ENCODE measurements at places on chromosomes 7 and 10.

DNA sequence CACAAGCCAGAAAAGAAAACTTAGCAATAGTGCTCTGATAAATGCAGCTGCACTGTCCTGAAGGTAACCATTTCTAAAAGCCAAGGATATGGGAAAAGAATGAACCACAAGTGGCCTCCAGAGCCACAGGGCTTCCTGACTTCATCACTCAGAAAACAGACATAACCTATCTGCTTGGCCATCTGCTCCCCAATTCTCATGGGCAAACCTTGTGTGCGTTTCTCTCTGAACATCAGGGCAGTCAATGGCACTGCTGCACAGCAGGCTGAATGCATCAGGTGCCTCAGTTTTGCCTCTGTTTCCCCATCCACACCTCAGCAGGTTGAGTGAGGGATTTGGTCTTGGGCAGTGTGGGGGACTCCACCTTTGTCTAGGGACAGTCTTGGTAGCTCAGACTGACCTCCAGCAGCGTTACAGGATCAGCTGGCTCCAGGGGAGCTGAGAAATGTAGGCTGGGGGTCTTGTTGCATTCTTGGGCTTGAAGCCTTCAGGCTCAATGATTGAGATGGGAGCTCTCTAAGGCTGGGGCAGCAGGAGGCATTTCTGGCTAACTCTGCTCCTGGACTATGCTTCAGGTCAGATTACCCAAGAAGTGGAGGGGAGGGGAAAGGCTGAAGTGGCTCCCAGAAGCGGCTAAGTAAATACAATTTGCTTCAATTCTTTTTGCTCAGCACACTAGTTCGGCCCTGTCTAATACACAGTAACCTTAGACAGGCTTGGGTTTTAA, 23.6 kb upstream of the PDLIM1 start:
- DNase-seq: no peak

- DNase-seq: no peak
Observed at GRCh38 chr10:34505338-34505737, 309.8 kb downstream of the PARD3 start.

DNA sequence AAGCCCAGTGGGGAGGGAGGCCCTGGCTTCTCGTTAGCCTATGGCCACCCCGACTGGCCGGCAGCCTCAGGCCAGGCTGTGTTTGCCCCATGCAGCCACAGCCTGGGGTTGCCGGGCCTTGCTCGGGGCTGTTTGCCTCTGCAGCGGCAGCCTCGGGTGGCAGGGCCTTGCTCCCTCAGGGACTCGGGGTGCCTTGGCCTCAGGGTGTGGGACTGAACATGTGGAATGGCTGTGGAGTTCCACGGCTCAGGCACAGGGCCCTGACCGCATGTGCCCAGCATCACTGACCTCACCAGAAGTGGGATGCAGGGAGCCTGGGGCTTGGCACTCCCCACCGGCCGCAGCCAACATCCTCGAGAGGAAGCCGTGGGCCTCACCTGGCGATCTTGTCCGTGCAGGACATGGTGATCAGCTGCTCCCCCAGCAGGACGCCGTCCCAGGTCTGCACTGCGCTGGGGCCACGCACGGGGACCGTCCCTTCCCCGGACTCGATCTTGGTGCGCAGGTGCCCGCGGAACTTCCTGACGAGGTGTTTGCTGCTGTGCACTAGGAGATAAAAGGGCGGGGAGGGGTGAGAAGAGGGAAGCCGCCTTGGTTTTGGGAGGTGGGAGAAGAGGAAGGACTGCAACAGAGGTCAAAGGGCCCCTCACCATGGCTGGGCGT, 160.5 kb downstream of the WDR37 start:
- DNase-seq: no peak

- DNase-seq: no peak
Observed at GRCh38 chr7:130286881-130287280, 6.1 kb upstream of the CPA4 start.

DNA sequence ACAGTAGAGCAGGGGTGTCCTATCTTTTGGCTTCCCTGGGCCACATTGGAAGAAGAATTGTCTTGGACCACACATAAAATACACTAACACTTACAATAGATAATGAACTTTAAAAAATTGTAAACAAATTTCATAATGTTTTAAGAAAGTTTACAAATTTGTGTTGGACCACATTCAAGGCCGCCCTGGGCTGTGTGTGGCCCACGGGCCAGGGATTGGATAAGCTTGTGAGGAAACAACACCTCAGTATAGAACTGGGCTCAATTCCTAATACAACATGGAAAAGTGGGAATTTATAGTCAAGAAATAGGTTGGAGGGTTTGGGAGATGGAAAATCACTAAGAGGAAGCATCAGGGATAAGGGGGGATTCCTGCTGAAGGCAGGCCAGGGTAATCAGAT, 17.7 kb downstream of the ZNF277 start:
- DNase-seq: no peak
